ENCODE measurements at places on chromosomes 7 and 10. TPM values are rescaled to one million over a fixed set of nuclear protein-coding genes. Genes with fewer than 3 reads are reported as not detected.

The FKBP9 gene
- total RNA-seq: 183 TPM

The PLXNA4 gene
- total RNA-seq: 3.1 TPM

DNA sequence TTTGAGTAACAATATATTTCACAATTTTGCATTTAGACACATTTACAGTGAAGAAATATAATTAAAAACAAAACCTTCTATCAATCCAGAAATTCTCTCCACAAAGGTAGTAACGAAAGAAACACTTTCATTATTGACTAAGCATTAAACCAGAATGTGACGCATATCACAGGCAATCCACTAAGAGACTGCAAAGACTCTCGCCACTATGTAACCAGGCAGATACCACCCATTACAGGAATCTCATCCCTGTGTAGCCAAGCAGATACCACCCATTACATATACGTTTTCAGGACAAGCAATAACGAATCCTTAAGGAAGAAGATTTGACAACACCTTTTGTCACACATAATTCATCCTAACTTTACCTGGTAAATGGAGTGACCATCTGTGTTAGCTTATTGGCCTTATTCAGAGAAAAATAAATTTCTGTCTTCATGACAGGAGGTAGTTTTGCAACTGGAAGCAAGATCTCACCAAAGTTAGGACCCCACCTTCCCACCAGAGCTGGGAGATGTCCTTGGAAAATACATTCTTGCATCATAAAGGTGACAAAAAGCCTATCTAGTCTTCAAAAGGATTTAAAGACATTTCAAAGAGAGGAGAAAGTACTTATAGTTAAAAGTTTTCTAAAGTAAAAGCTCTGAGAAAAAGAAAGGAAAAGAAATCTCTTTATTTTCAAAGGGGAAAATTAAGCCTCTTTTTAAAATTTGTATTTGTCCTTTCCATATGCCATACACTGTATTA, 30.8 kb downstream of the LRRC17 start:
- H3K27me3 ChIP-seq: no peaks in the 10 kb centered on the region
- no peaks in the 10 kb centered on the region for H3K4me1 ChIP-seq
- no peak overlapping the region for H3K27ac ChIP-seq
- H3K4me3 ChIP-seq: no peak overlapping the region
- H3K36me3 ChIP-seq: no peaks in the 10 kb centered on the region

DNA sequence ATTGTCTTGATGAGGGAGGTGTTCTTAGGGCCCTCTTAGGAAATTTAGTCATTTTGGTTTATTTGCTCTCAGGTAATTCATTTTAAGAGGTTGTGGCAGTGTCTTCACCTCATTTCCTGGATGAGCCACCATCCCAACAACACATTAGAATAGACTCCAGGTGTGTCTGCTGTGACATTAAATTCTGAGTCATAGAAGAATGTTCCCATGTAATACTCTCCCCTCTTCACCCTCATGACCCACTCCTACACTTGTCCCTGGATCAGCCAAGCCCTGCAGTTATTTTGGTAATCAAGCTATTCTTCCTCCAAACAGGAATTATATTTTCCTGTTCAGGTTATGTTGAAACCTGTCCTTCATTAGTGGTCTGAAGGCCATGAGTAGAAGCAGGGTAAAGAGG, 944.1 kb downstream of the SORCS3 start:
- no peak for DNase-seq
- H3K4me1 ChIP-seq: no peaks in the 10 kb centered on the region
- H3K36me3 ChIP-seq: no peaks in the 10 kb centered on the region
- H3K27me3 ChIP-seq: no peaks in the 10 kb centered on the region
- H3K4me3 ChIP-seq: no peak overlapping the region

DNA sequence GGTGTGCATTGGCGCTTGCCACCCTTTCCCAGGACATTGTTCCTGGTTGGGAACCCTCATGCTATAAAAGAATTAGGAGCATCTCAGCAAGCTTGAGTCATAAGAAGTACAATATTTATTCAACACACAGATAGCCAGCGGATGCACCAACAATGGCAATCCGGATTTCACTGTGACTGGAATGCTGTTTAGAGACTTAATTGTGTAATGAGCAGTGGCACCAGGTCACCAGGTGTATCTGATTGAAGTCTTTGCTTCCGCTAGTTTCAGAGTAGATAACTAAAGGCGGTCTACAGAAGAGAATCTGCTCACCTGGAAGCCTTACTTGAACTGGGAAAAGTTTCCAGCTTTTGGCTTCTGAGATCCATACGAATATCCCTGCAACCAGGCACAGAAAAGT, 772.3 kb upstream of the GHITM start:
- H3K27ac ChIP-seq: no peak overlapping the region
- DNase-seq: no peak
- no peaks in the 10 kb centered on the region for H3K4me1 ChIP-seq
- no peak overlapping the region for H3K4me3 ChIP-seq

DNA sequence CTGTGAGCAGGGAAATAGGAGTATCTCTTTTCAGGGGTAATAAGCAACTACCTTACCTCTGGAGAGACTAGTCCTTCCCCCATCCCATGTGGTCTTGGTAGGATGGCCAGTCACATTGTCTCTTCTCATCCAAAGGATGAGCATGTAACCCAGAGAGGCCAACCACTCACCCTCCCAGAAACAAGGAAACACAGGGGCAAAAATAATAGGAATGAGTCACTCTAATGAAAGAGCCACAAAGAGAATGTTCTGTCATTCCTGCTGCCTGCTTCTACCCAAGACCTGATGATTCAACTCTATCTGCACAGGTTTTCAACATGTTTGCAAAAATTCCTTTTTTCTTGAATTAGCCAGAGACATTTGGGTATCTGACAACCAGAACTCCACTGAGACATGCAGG, 99.3 kb upstream of the NFE2L3 start:
- no peak overlapping the region for H3K4me3 ChIP-seq
- H3K4me1 ChIP-seq: no peaks in the 10 kb centered on the region
- DNase-seq: no peak

GRCh38 chr10:4807761-4808507, 18.1 kb upstream of the AKR1E2 start:
- H3K27me3 ChIP-seq: no peaks in the 10 kb centered on the region
- no peak overlapping the region for H3K4me3 ChIP-seq
- no peak for DNase-seq
- no peaks in the 10 kb centered on the region for H3K36me3 ChIP-seq
- no peak overlapping the region for H3K27ac ChIP-seq

DNA sequence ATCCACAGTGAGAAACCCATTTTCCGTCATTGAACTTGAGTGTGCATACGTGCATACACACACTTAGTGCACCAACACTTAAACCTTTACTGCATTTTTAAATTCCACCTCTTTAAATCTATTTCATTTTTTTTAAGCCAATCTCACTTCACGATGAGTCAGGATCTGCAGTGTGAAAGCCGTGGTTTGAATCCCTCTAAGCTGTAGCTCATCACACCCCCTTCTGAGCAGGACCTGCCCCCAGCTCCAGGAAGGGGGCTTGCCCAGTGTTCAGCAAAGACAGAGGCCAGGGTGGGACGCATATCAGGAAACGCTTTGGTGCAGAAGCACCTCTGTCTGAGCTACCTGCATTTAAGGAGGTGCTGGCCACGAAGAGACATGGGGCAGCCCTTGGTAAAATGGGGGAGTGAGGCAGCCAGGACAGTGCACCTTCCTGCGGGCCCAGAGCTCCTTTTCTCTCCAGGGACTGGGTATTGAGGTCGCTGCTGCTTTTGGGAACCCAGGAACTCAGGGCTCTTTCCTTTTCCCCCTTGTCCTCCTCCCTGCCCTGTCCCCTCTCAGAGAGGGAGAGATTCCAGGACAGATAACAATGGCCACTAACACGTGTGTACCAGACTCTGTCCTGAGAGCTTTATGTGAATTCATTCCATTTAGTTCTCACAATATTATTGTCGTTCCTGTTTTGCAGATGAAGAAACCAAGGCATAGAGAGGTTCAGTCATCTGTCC, 21.7 kb downstream of the ZNF316 start:
- no peak overlapping the region for H3K4me3 ChIP-seq
- H3K27ac ChIP-seq: no peak overlapping the region
- no peak for DNase-seq
- no peaks in the 10 kb centered on the region for H3K4me1 ChIP-seq
- H3K27me3 ChIP-seq: no peaks in the 10 kb centered on the region

GRCh38 chr7:73739387-73739767, 775 bp upstream of the ABHD11 start:
- H3K27ac ChIP-seq: peak overlapping the region; percentile 58
- H3K36me3 ChIP-seq: no peaks in the 10 kb centered on the region
- H3K27me3 ChIP-seq: no peaks in the 10 kb centered on the region
- peaks cover 7% of the 10 kb centered on the region for H3K4me1 ChIP-seq
- no peak for DNase-seq

GRCh38 chr7:35776686-35777085, 24.2 kb upstream of the SEPTIN7 start:
- H3K4me1 ChIP-seq: no peaks in the 10 kb centered on the region
- no peaks in the 10 kb centered on the region for H3K27me3 ChIP-seq
- H3K4me3 ChIP-seq: no peak overlapping the region
- DNase-seq: no peak

All from adrenal gland (tissue), 19 donors.